K562 (cell line): ENCODE measurements at places on chromosomes 2 and 18. TPM values are rescaled to one million over a fixed set of nuclear protein-coding genes. Genes with fewer than 3 reads are reported as not detected.

- H3K4me3 ChIP-seq: no peak overlapping the region
- no peaks in the 10 kb centered on the region for H3K27me3 ChIP-seq
- DNase-seq: no peak
- H3K27ac ChIP-seq: no peak overlapping the region
- H3K4me1 ChIP-seq: peaks cover 16% of the 10 kb centered on the region
- H3K36me3 ChIP-seq: peaks cover 14% of the 10 kb centered on the region; the same call in 2 of the 3 replicates
These were observed 68.5 kb downstream of the ROCK2 start for GRCh38 chr2:11275910-11276309.

GRCh38 chr2:127365211-127365643 lies 22.5 kb downstream of the MAP3K2 start:
- H3K36me3 ChIP-seq: no peaks in the 10 kb centered on the region
- H3K4me1 ChIP-seq: no peaks in the 10 kb centered on the region
- no peak overlapping the region for H3K4me3 ChIP-seq
- H3K27ac ChIP-seq: no peak overlapping the region
- H3K27me3 ChIP-seq: no peaks in the 10 kb centered on the region

DNA sequence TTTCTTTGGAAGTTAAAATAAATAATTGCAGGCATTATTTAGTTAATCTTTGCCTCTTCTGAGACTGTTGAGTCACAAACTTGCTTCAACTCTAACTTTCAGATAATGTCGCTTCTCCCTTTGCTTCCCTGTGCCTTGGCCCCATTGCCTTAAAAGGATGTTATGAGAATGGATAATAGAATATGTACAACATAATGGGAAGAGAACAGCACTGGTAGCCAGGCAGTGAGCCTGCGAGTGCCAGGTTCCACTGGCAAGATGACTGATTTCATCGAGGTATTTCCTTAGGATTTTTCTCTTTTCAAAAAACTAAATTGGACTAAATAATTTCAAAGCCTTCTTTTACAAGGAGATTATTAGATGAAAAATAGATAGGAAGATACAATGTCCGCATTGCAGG lies 420.9 kb downstream of the TGIF1 start:
- no peaks in the 10 kb centered on the region for H3K27me3 ChIP-seq
- H3K36me3 ChIP-seq: no peaks in the 10 kb centered on the region
- no peak overlapping the region for H3K27ac ChIP-seq
- no peak overlapping the region for H3K4me3 ChIP-seq

- peaks cover 9% of the 10 kb centered on the region for H3K27me3 ChIP-seq
- no peak overlapping the region for H3K4me3 ChIP-seq
- no peak overlapping the region for H3K27ac ChIP-seq
- H3K36me3 ChIP-seq: no peaks in the 10 kb centered on the region
These were observed 240.7 kb upstream of the RAB6C start for GRCh38 chr2:129738799-129739198.

GRCh38 chr2:43328133-43328532 lies 101.7 kb upstream of the ZFP36L2 start:
- H3K4me3 ChIP-seq: no peak overlapping the region
- DNase-seq: no peak
- peaks cover 6% of the 10 kb centered on the region; the same call in 1 of the 2 replicates for H3K4me1 ChIP-seq
- H3K36me3 ChIP-seq: 0 out of 3 replicates have a peak, but pooled peaks cover 3% of the 10 kb centered on the region
- H3K27ac ChIP-seq: no peak overlapping the region
- H3K27me3 ChIP-seq: no peaks in the 10 kb centered on the region

DNA sequence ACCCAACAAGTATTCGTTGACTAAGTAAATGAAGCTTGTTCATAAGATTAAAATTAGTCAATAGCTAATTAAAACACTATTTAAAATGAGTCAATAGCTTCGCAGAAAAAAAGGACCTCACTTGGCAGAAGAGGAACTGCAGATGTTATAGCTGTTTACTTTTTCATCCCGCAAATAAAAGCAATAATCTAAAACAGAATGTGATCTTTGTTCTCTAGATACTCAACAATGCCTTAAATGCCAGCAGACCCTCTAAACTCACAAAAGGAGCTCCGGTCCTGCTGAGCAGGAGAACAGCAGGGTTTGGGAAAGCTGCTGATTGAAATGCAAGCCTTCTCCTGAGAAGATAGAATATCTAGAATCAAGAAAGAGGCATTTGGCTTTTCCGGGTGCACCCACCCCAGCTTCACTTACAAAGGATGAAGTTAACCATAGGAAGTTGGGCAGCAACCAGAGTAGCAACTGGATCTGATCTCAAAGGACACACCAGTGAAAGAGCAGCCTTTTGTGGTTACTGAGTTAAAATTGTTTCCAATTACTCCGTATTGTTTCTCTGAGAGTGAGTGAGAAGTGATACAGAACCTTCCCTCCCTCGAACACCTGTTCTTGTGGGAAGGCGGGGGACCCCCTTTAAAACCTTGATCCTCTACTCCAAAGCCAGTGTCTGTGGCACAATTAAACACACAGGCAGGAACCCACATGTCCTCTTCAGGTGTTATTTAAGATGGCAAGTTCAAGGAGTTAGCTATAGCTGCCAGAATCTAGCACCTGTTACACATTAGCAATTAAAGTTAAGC lies 6.8 kb downstream of the CCBE1 start:
- no peaks in the 10 kb centered on the region for H3K4me1 ChIP-seq
- no peak overlapping the region for H3K4me3 ChIP-seq
- no peaks in the 10 kb centered on the region for H3K36me3 ChIP-seq
- no peak for DNase-seq
- H3K27ac ChIP-seq: no peak overlapping the region

DNA sequence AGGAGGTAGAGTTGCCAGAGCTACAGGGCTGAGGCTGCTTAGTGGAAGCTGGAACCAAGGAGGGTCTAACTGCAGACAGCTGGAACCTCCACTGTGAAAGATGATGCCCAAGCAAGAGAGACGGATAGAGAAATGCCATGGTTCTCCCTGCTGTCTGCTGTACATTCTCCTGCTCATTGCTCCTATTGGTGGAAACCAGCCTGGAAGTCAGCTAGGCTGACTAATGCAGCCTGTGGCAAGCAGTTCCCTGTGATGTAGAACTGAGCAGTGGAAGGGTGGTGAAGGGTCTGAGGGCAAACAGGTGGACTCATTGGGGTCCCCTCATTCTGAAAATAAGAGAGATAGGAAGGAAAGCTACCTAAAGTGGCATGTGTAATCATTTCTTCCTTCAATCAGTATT lies 563.6 kb downstream of the SLC4A3 start:
- H3K4me1 ChIP-seq: no peaks in the 10 kb centered on the region
- no peak overlapping the region for H3K27ac ChIP-seq
- H3K27me3 ChIP-seq: no peaks in the 10 kb centered on the region
- no peak for DNase-seq
- H3K36me3 ChIP-seq: no peaks in the 10 kb centered on the region

DNA sequence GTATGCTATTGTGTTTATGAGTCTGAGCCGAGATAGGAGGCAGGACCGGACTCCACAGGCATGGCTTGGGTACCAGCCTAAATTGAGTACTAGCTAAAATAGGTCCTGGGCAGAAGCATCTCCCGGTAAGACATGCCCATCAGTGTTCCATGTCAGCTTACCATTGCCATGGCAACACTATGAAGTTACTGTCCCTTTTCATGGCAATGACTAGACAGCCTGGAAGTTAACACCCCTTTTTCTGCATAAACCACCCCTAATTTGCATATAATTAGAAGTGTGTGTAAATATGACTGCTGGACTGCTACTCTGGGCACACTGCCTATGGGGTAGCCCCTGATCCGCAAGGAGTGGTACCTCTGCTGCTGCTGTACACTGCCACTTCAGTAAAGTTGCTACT lies 1005.1 kb upstream of the FAM98A start:
- no peak overlapping the region for H3K27ac ChIP-seq

GRCh38 chr18:77811503-77811902 lies 561.9 kb downstream of the GALR1 start:
- H3K4me3 ChIP-seq: no peak overlapping the region
- H3K27ac ChIP-seq: no peak overlapping the region
- H3K36me3 ChIP-seq: no peaks in the 10 kb centered on the region
- no peaks in the 10 kb centered on the region for H3K27me3 ChIP-seq

GRCh38 chr2:28404086-28404485 lies 11.4 kb downstream of the FOSL2 start:
- H3K27ac ChIP-seq: no peak overlapping the region
- H3K36me3 ChIP-seq: no peaks in the 10 kb centered on the region
- H3K27me3 ChIP-seq: peaks cover 14% of the 10 kb centered on the region
- H3K4me3 ChIP-seq: no peak overlapping the region
- no peaks in the 10 kb centered on the region for H3K4me1 ChIP-seq

DNA sequence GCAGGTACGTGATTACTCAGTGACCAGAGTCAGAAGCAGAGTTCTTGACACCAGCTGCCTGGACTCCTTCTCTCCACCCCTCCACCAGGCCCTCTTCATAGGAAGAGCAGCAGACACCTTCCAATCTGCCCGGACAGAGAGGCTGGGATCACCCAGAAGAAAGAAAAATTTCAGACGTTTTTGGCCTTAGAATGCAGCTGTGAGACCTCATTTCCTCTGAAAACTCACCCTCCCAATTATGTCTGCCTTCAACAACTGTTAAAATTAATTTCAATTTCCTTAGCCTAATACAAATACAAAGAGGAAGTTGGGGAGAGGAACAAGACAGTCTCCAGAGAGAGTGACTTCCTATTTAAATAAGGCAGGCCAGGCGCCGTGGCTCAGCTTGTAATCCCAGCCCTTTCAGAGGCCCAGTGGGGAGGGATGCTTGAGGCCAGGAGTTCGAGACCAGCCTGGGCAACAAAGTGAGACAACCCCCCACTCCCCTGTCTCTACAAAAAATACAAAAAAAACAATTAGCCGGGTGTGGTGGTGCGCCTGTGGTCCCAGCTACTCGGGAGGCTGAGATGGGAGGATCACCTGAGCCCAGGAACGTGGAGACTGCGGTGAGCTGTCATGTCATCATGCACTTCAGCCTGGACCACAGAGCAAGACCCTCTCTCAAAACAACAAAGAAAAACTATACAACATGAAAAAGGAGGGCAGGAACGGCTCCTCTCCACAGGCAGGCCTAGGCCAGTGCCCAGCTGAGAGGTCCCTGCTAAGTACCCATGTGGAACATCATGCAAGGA lies 1.6 kb downstream of the SLC66A2 start:
- H3K27ac ChIP-seq: no peak overlapping the region
- peaks cover 6% of the 10 kb centered on the region; the same call in 2 of the 3 replicates for H3K4me1 ChIP-seq
- H3K36me3 ChIP-seq: no peaks in the 10 kb centered on the region

DNA sequence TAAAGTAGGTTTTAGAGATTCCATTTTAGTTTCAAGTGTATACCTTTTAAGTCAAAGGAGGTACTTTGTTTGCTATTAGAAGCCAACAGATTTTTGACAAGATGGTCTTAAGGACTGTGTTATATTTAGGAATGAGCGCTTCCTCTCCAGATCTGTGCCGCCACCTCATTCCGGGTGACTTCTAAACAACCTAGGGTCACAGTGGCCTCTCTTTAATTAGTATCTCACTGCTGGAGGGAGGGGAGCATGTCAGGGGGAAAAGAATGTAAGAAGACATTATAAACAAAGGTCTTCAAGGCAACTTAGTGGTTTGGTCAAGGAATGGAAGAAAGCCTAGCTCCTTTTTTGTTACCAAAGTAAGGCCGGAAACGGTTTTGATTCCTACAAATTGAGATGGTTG lies 67.0 kb downstream of the RBMS1 start:
- no peaks in the 10 kb centered on the region for H3K27me3 ChIP-seq
- no peaks in the 10 kb centered on the region for H3K4me1 ChIP-seq
- H3K36me3 ChIP-seq: no peaks in the 10 kb centered on the region
- no peak for DNase-seq
- no peak overlapping the region for H3K4me3 ChIP-seq

The OSBPL6 gene
- total RNA-seq: 12.6 TPM in 2 replicates

The ASXL3 gene
- total RNA-seq: not detected in 2 replicates

The MROH2A gene
- not detected in 2 replicates for total RNA-seq

The SCN3A gene
- not detected in 2 replicates for total RNA-seq

The ARHGEF33 gene
- total RNA-seq: 0.02 TPM in 1 of 2 replicates, not detected in the other
